Left lobe of liver (tissue), 2 donors: ENCODE measurements at places on chromosomes 13 and 19. TPM values are rescaled to one million over a fixed set of nuclear protein-coding genes. Genes with fewer than 3 reads are reported as not detected.

FXYD3 gene
- total RNA-seq: 1.4 TPM

CACNG7 gene
- total RNA-seq: not detected

SOX1 gene
- not detected for total RNA-seq

ZNF99 gene
- not detected for total RNA-seq

CCDC61 gene
- total RNA-seq: 11.1 TPM

DNA sequence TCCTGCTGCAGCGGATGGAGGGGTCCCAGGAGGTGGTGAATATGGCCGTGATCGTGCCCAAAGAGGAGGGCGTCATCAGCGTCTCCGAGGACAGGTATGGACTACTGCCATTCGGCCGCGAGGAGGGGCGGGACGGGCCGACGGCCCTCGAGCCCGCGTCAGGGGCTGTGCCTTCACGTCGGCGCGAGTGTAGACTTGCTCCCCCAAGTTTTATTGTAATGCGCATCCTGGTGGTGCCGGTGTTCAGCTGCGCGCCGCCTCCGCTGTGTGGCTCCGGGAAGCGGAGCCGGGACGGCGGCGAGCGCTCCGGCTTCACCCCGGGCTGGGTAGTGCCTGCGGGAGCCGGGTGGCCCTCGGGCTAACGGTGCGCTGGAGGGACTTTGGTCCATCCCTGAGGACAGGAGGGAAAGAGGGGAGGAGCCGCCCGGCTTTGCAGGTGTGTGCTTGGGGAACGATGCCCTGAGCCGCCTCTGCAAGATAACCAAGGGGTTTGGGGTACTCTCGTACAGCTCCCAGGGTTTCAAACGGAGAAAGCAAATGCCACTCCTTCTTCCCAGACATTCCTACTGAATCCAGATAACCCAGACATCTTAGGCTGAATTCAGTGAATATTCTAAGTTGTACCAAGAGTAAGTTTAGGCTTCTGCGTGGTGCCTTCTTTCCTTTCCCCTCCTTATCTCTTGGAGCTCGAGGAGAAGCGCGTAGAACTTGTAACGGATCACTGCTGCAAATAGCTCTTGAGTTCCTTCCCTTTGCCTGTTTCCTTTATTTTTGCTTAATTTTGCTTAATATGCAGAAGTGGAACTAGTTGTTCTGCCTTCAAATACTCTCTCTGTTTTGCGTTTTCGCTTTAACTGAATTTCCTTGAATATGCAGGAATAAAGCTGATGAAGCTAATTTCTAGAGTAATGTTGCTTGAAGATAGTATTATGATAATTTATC, 740 bp downstream of the WDFY2 start:
- peak; percentile 85 for DNase-seq

DNA sequence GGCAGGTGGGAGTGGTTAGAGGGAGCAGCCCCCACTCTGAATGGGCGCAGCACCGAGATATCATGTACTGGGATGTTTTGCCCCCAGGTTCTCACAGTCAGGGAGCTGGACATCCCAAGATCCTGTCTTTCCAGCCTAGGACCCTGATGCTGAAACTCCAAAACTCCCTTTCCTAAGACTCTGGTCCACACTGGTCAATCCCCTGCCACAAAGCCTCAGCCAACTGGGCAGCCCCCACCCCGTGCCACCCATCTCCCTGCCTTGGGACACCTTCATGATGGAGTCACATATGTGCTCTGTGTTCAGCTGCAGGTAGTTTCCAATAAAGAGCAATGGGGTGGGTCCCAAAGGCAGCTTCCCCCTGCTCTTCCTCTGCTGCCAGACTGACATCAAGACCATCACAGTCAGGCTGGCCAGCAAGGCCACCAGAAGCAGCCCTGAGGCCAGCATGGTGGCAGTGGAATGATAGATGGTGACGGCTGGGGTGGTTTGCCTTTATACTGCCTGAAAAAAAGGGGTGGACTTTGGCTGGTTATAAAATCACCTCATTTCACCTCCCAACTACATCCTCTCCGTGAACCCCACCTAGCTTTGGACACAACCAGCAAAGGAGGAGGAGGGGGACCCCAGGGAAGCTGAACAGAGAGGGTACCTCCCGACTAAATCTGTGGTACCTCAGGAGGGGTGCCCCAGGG, 36.3 kb downstream of the CYP2B6 start:
- DNase-seq: peak; percentile 28

- no peak for DNase-seq
Observed at GRCh38 chr19:19956434-19957075, 55.8 kb downstream of the ZNF93 start.

GRCh38 chr19:1567116-1567847, 843 bp downstream of the MEX3D start:
- DNase-seq: no peak
